ENCODE measurements at places on chromosomes 7 and 10.
A peak's percentile ranks its signal among the peaks of the same experiment; 100 is the strongest.

DNA sequence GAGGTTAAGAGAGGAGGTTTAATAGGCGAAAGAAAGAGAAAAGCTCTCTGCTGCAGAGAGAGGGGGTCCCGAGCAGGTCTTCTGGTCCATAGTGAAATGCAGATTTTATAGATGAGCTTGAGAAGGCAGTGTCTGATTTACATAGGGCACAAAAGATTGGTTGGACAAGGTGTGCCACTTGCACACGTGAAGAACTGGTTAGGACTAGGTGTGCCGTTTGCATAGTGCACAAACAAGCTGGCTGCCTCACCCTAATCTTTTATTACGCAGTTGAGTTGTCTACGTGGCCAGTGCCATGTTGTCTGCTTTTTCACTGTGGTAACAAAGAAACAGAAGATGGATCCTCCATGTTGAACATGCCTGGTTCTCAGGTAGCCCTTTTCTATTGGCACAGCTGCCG, 82.6 kb downstream of the AMPH start:
- no peak for ATAC-seq

GRCh38 chr10:98472196-98472595, 25.5 kb upstream of the HPS1 start:
- ATAC-seq: no peak

DNA sequence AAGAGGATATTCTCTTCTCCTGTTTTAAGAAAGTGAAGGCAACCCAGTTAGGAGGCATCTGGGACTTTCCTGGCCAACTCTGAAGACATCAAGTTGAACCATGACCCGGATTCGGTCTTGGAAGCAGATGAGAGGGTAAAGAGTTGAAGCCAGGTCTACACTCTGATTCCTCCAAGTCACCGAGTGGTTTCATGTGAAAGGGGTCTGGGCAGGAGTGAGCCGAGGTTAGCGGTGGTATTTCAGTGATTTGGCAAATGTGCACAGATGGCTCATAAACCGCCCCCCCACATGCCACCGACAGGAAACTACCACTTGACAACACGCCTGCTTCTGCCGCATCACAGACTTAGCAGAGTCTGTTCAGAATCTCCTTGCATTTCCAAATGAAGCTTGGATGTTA, 11.4 kb upstream of the REPIN1 start:
- peak; percentile 84 for ATAC-seq

- ATAC-seq: peak; percentile 70
These were observed at the start of gene AP3M1 for GRCh38 chr10:74150204-74150989. Gene AP3M1 (minus strand): TSS chr10:74150828. CDS start chr10:74138379, 12,449 bp downstream.

DNA sequence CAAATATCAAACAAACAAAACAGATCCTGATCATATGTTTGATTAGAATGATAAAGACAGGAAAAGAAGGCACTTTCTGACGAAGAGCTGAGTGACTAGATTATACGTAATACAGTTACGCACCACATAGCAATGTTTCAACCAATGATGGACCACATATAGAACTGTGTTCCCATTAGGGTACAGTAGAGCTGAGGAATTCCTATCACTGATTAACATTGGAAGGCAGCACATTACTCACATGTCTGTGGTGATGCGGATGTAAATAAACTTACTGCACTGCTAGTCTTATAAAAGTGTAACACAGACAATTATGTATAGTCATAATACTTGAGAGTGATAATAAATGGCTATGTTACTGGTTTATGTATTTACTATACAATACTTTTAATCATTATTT, 98.3 kb downstream of the PTN start:
- ATAC-seq: no peak

DNA sequence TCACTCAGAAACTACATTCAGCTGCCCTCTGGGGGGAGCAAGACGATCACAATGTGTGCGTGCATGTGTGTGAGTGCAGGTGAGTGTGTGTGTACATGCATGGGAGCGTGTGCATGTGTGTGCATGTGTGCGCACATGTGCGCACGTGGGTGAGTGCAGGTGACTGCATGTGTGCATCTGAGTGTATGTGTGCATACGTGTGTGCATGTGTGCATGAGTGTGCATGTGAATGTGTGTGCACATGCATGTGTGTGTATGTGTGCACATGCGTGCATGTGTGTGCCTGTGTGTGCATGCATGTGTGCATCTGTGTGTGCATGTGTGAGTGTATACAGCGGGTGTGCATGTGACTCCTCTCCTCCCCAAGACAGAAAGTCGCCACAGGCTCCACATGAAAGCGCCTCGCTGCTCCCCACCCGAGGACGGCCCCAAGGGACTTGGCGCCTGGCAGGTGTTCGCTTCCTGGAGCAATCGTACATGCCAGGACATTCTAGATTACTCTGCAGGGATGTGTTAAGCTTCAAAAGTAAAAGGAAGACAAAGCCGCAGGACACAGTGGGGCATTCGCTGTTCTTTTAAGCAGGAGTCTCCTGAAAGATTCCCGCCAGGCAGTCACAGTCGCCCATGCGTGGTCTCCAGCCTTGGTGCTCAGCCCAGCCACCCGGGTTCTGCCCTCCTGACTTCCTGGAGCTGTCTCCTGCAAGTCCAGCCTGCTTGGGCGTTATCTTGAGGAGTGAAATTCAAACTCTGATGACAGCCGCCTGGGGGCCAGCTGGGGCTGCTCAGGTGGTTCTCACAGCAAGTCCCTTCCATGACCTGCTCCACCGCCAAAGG, 42.0 kb upstream of the ADGRA1 start:
- no peak for ATAC-seq

DNA sequence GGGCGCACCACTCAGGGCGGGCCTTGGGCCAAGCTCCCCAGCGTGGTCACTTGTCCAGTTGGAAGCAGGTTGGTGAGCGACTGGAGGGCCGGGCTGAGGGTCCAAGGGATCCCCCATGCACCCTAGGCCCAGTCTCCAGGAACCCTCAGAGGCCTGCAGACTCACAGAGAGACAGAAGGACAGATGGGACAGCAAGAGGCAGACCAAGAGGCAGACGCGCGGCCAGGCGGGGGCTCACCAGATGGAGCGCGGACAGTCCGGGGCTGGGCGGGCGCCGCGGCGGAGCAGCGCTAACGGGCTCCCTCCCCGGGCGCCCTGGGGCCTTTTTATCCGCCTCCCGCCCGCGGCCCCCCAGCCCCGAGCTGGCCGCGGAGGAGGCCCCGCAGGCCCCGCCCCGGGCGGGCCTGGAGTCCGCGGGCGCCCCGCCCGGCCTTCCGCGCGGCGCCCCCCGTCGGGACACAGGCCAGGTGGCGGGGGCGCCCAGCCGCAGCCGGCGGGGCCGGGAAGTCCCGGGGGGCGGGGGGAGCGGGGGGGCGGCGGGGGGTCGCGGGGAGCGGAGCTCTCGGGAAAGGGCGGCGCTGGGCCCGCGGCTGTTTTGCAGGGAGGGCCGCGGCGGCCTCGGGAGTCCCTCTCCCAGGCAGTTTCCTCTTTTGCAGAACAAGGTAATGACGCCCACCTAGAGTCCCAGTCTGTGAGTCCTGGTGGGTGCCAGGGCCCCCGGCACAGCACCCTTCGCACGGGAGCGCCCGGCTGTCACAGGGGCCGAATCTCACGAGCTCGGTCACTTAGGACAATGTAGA, at the start of gene LOXL4:
TSS of gene LOXL4 (minus strand) at position 301 of the 800 bp plus-strand sequence. CDS start 5,175 bp downstream, outside the sequence.
- peak; percentile 21 for ATAC-seq

- ATAC-seq: no peak
These were observed 54.8 kb downstream of the DYNC2I1 start for GRCh38 chr7:158911145-158911544.

- ATAC-seq: no peak
These were observed 78.6 kb upstream of the SLC25A13 start for GRCh38 chr7:96400518-96400917.

DNA sequence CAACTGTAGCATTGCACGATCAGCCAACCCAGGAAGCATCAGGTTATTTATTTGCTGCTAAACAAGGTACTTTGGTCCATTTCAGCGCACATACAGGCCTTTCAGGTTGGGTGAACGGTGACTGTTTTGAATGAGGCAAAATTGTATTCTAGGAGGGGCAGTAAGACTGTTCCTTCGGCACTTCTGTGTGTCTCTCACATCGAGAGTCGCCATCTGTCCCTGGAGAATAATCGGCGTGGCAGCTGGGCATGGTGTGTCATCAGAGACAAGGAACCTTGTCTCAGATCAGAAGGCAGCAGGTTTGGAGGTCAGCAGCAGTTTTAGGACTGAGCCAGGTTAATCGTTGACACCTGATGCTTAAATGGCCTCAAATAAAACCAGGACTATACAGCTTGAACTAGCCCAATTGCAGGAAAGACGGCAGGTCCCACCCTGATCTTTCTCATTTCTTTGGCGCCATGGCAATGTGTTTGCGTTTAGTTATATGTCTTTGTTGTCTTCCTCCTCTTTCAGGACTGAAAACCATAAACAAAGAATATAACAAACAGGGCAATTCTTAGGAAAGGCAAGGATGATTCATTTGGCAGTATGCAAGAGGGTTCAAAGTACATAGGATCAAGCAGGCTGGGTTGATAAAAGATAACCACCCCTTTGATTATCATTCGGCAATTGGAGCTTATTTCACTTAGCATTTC, 92.0 kb upstream of the PRR15 start:
- ATAC-seq: no peak

- ATAC-seq: no peak
These were observed 1072.1 kb downstream of the NXPH1 start for GRCh38 chr7:9505516-9505915.

GRCh38 chr7:21965291-21965690, 19.6 kb upstream of the CDCA7L start:
- ATAC-seq: no peak

DNA sequence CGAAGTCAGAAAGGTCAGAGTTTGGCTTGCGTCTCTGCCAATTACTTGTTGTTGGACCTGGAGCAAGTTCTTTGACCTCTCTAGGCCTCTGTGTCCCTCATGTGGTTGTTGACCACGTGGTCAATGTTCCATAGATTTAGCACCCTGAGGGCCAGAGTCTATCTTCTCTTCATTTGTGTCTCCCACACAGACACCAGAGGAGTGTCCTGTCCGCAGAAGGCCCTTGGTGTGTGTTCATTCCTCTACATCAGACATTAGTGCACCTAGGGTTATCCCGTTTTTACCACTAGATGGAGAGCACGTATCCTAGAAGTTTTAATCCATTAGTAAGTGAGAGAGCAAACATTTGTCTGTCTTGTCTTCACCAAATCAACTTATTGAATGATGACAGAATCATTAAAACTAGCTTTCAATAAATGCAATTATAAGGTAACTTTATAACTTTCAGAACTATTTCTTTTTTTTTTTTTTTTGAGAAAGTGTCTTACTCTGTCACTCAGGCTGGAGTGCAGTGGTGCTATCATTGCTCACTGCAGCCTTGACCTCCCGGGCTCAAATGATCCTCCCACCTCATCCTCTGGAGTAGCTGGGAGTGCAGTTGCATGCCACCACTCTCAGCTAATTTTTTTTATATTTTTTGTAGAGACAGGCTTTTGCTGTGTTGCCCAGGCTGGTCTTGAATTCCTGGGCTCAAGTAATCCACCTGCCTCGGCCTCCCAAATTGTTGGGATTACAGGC, 122.5 kb upstream of the ANKRD1 start:
- no peak for ATAC-seq

DNA sequence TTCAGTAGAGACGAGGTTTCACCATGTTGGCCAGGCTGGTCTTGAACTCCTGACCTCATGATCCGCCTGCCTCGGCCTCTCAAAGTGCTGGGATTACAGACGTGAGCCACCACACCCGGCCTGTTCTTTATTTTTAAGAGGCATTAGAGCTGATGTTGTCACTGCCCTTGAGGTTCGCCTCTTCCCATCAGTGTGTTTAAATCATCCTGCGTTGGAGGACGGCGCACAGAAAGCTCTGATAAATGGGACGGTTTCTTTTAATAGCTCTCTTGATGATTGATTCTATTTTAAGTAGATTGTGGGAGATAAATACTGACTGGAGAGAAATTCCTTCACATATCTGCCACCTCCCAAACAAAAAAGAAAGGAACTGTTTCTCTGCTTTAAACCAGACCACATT, 29.0 kb downstream of the UPP1 start:
- no peak for ATAC-seq

DNA sequence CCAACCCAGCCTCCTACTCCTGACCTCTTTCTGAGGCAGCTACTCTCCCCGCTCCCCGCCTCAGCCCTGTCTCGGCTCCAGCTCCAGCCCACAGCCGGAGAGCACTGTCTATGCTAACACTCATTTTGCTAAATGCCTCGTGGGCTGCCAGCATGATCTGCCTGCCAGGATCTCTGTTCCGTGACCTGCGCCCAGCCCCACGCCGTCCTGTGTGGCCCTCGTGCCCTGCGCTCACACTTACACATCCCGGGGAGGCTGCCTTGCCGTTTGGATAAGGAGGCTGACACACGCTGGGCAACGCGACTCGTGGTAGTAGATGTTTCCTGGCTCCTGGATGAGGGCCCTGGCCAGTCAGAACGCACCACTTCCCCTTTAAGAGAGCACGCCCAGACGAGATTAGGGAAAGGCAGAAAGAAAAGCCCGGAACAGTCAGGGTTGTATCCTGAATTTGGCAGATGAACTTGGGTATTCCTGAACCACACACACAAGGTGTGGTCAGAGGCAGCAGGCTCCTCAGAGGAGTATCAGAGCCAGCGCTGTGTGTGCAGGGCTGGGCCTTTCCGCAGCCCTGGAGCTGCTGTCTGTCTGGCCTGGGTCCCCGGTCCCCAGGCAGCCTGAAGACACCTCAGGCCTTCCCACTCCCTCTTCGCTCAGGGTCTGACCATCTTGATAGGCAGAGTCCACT, 97.7 kb upstream of the EFCAB10 start:
- peak; percentile 34 for ATAC-seq

DNA sequence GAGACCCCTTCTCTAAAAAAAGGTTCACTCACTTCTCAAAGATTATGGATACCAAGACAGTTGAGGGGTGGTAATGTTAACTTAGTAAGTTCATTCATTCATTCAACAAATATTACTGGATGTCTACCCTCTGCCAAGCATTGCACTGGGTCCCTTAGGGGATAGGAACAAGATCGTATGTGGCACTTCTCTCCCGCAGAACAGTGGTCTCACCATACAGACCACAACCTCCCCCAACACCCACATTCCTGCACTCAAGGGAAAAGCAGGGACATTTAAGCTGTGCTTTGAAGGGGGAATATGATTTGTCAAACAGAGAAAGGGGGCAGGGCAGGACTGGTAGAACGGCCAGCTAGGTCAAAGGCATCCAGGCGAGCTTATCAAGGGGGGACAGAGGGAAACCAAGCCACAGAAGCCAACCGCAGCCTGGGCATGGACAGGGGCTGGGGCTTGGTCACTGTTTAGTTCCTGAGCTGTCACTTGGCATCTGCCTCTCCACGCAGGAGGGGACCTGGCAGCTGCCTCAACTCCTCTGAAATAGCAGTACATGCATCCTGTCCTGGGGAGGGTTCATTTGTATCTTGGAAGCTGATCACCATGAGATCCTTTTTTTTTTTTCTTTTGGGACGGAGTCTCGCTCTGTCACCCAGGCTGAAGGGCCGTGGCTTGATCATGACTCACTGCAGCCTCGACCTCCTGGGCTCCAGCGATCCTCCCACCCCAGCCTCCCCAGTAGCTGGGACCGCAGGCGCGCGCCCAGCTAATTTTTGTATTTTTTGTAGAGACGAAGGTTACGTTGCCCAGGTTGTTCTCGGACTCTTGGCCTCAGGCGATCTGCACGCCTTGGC, 949 bp upstream of the CLIP2 start:
- no peak for ATAC-seq

GRCh38 chr10:112335868-112336265, 38.0 kb upstream of the ACSL5 start:
- no peak for ATAC-seq

GRCh38 chr10:26527018-26527417, 88.9 kb downstream of the APBB1IP start:
- ATAC-seq: peak; percentile 69

Measured in activated T-helper 17 cell treated with anti-CD3 and anti-CD28 coated beads, Interleukin-2, amount 50 U/mL, for 72 hours (primary cell).